T-cell (primary cell): ENCODE measurements at places on chromosomes 2 and 18.

DNA sequence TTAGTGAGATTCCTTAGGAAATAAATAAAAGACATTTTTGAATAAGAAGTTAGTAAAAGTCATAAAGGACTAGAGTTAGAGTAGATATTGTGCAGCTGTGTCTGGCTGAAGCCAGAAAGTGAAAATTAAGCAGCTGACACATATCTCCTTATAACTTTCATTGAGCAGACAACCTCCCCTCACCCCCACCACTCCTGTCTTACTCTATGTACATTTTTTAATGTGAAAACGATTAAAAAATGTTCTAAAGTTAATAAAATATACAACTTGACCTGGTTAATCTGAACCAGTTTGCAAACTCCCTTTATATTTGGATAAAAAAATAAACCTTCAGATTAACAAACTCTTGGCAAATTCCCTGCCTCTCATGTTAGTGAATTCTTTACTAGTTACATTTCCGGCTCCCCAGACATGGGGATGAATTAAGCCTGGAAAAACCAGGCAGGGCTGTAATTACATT lies 462.8 kb downstream of the MEIS1 start:
- no peak for DNase-seq

GRCh38 chr2:154198866-154199265 lies 327.1 kb downstream of the GALNT13 start:
- no peak for DNase-seq

- DNase-seq: peak; percentile 77
Measured at GRCh38 chr2:218292048-218293014, at the start of gene TMBIM1. Gene TMBIM1, minus strand, starts transcription at chr2:218292503. Its CDS starts 10,362 bp downstream, at chr2:218282141.

DNA sequence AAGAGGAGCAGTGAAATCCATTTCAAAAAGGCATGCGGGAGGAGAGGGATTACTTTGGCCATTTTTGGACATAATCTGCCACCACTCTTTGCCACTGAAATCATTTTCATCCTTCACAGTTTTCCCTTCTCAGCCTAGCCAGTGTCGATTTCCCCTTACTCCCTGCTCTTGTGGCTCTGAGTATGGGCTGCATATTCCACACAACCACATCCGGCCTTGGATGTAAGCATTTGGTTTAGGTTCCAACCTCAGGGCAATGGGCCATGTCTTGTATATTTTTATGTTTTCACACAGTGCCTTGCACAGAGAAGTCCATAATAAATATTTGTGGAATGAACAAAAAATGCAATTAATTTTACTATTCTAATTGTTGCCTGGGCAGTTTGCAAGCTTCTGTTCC lies 7.7 kb upstream of the SERPINE2 start:
- no peak for DNase-seq

GRCh38 chr18:49274188-49274714 lies 186.2 kb downstream of the DYM start:
- no peak for DNase-seq

GRCh38 chr2:129930451-129930850 lies 49.0 kb upstream of the RAB6C start:
- DNase-seq: no peak

GRCh38 chr2:228867406-228867805 lies 403.7 kb downstream of the PID1 start:
- no peak for DNase-seq

DNA sequence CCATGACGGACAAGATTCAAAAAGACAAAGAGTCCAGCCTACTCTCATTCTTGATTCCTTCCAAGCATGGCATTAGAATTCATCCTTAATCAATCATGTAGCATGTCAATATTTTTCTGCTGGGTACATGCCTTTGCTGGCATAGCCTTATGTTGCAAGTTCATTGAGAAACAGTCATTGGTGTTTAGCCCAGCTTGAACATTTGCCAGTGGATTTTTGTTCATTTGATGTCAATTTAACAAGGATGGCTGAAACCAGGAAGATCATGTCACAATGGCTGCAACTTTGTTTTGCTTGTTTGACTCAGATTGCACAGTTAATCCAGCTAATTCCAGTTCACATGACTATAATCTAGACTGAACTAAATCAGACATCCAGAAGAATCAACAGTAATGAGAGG lies 1132.2 kb downstream of the LRP1B start:
- no peak for DNase-seq

- no peak for DNase-seq
Measured at GRCh38 chr2:173119944-173120343, 44.3 kb downstream of the MAP3K20 start.
